Gastrocnemius medialis (tissue), 4 donors: ENCODE measurements at places on chromosomes 6 and 20. TPM values are rescaled to one million over a fixed set of nuclear protein-coding genes. Genes with fewer than 3 reads are reported as not detected.

Gene ZNF341
- 1.8 TPM for total RNA-seq

DNA sequence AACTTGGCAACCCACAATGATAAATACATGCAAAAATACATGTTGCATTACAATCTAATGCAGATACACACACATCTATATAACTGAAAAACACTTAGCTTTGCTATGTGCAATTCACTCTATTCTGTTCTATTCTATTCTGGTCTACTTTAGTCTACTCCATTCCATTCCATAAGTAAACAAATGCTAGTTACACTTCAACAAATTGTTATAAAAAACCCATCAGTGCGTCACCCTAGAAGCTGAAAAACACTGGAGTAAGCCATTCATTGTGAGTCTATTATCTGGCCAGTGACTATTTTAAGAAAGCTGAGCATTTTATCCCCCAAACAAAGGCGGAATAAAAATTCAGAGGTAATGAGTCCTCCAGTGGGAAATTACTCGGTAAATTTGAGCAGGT, 315.7 kb upstream of the EPHA7 start:
- DNase-seq, result no peak

DNA sequence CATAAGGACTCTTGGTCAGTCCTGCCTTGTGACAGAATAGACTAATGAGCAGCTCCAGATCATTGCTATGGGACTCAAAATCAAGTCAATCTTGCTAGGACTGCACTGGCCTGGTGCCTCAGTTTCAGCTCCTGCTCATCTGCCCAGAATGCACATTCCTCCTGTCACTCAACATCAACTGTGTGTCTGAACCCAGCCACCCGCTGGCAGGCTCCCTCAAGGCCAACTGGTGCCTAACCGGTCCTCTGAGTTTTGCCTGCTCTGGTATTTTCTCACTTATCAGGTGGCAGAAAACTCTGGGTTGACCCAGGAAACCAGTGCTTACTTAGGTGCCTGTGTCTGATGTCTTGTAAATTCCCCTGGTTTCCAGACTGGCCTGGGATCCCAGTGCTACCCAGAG, 297.7 kb downstream of the DHX35 start:
- no peak for DNase-seq

- DNase-seq, result no peak
Measured at GRCh38 chr20:21821358-21821757, 115.9 kb downstream of the PAX1 start.

Gene RBM12
- total RNA-seq, result 9.8 TPM

Gene IL20RA
- not detected for total RNA-seq

DNA sequence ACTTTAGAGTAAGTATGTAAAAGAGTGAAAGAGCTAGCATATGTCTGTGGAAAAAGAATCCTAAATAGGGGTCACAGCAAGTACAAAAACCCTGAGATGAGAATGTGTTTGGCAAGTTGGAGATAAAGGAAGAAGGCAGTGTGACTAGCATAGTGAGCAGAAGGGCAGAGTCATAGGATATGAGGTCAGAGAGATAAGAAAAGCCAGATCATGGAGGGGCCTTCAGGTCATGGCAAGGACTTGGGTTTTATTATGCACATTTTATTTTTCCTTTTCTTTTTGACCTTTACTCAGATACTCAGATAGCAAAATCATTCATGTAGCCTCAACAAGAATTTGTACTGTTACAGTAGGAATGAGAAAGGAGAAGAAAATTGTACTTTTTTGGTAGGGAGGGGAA, 138.0 kb downstream of the GJA1 start:
- no peak for DNase-seq

Gene SDCBP2
- total RNA-seq, result 2.9 TPM

DNA sequence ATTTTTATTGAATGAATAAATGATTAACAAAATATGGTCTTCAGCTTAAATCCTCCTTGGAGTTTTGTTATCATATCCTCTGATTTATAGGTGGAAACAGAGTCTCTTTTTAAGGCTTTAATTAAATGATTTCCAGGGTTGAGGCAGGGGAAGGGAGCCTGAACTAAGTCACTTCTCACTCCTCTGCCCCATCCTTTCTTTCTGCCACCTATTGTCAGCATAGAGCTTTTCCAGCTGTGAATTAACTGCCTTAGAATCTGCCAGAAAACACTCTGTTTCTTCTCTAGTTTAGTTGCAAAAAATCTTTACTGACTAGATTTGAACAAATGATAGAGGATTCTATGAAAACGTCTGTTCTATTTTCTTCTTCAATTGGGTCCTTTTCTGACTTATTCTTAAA, 9.8 kb downstream of the OGFRL1 start:
- DNase-seq, result no peak

Gene TRERF1
- total RNA-seq, result 0.51 TPM

Gene HLA-DRB5
- total RNA-seq, result not detected

Gene KCNQ5
- total RNA-seq, result 15.8 TPM

DNA sequence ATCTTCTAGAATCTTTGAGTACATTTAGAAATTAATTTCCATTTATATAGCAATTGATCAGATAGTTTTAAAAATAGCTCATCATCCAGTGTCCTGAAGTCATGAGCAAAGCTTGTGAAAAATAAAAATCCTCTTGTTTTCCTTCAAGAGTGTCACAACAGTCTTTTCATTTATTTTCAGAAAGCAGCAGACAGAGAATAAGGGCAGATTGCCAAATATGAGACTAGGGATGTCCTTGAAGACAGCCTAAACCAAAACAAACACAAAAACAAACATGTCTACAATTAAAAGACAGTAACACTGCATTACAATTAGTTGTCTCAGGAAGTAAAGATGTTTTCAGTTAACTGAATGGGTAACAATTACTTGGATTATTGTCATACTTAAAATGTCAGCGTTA, 682.8 kb downstream of the TFAP2A start:
- DNase-seq, result no peak

Gene ISM1
- 0.65 TPM for total RNA-seq

Gene LY6G5C
- total RNA-seq, result 3.2 TPM

- no peak for DNase-seq
Measured at GRCh38 chr6:94133106-94133505, 713.7 kb upstream of the EPHA7 start.
